ENCODE measurements at places on chromosomes 11 and 22. TPM values are rescaled to one million over a fixed set of nuclear protein-coding genes. Genes with fewer than 3 reads are reported as not detected.

The ZC3H12C gene
- 7.2 TPM for total RNA-seq

The TRIM49 gene
- total RNA-seq, result not detected

The CLTCL1 gene
- 26.9 TPM for total RNA-seq

The TSSK2 gene
- under 0.01 TPM for total RNA-seq

The PDHX gene
- total RNA-seq, result 34.9 TPM

The MMP8 gene
- not detected for total RNA-seq

The CRACR2B gene
- 0.34 TPM for total RNA-seq

The CCDC89 gene
- total RNA-seq, result 0.14 TPM

The P4HA3 gene
- total RNA-seq, result 0.21 TPM

The MMP1 gene
- total RNA-seq, result 150 TPM

Measured in nasal cavity respiratory epithelium epithelial cell of viscerocranial mucosa (primary cell).